ENCODE measurements at places on chromosomes 3 and 15.
A peak's percentile ranks its signal among the peaks of the same experiment; 100 is the strongest.

DNA sequence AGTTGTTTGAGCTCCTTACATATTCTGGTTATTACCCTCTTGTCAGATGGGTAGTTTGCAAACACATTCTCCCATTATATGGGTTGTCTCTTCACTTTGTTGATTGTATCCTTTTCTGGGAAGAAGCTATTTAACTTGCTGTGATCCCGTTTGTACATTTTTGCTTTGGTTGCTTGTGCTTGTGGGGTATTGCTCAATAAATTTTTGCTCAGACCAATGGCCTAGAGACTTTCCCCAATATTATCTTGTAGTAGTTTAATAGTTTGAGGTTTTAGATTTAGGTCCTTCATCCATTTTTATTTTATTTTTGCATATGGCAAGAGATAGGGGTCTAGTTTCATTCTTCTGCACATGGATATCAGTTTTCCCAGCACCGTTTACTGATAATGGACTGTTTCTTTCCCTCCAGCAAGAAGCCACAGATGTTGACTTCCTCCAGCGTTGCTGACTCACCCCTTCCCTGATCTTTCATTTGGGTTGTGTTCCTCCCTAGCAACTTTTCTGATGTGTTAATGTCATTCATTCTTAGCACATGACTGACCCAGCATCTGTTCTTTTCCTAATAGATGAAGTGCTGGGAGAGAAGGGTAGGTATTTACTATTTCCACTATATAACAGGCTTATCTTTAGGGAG, 166.7 kb upstream of the SGO1 start:
- peak; percentile 5 for DNase-seq

DNA sequence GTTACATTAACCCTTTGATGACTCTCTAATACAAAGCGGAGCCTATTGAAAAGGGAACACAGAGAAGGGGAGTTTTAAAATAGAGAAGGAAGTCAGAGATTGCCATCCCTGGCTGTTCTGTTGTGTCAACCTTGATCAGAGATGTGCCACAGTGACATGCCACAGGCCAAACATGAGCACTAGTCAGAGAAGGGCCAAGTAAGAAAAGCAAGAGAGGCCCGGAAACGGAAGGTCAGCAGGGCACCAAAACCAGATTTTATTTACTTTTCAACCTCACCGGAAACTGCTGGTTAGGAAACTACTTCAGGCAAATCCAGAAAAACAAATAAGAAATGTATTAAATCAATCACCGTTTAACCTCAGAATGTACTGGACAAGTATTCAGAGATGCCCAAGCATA, 171.8 kb downstream of the ALCAM start:
- DNase-seq: no peak

DNA sequence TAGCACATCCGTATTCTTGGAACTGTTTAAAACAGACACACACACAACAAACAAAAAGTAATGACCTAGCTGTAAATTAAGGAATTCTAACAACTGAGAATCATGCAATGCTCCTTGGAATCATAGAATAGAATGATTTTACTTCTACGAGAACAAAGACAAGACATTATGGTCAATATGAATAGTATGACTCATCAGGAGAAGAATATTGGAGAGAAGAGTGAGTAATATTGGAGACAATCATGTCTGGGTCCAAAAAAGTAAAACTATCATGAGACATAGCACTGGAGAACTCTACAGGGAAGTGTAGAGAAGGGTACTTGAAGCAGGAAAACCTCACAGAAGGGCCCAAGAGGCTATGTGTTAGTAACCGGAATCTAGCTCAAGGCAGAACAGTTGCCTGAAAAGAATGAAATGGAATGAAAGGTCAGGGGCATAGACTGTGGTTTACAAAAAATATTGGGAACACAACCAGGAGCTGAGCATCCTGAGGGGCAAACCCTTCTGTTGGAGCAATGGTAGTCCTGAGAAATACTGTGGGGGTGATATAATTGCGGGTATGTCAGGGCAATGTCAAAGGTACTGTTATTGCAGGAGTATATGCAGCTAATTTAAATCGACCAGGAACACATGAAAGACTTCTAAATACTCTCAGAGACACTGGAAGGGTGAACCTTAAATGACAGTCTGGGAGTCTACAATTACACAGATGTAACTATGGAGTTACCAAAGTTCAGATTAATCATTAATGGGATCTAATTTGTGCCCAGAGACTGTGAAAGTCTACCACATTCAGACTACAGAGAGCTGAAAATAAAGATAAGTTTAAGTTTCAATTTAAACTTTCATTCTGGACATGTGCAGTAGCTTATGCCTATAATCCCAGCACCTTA, 201.2 kb downstream of the BCHE start:
- DNase-seq: no peak

DNA sequence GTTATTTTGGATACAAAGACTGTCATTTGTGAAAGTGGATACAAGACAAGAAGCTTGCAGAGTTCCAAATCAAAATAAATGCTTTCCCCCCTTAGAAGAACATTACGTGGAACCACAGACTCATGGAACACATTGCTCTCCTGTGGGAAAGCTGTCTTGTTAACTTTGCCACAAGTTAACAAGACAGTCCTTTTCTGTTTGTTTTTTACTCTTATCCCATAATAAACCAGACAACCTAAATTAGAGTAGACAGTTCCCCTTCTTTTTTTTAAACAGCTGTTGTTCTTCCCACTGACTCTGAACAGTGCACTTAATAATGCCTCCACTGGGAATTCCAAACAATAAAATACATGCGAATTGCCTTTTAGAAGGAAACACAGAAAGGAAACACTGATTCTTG, 255.3 kb upstream of the UBE2E2 start:
- no peak for DNase-seq

- DNase-seq: no peak
Observed at GRCh38 chr15:66389098-66389858, 2.6 kb downstream of the MAP2K1 start.

- no peak for DNase-seq
Observed at GRCh38 chr15:48604567-48604966, 40.9 kb downstream of the FBN1 start.

GRCh38 chr15:57544848-57545480, 46.7 kb upstream of the MYZAP start:
- DNase-seq: no peak

- no peak for DNase-seq
Observed at GRCh38 chr3:66738625-66739365, 238.0 kb upstream of the LRIG1 start.

- no peak for DNase-seq
Observed at GRCh38 chr3:169508426-169508825, 155.1 kb downstream of the MECOM start.
